Gastroesophageal sphincter (tissue), 4 donors: ENCODE measurements at places on chromosomes 4 and X.

GRCh38 chr4:87857789-87858188, 25.0 kb downstream of the MEPE start:
- ATAC-seq: no peak

DNA sequence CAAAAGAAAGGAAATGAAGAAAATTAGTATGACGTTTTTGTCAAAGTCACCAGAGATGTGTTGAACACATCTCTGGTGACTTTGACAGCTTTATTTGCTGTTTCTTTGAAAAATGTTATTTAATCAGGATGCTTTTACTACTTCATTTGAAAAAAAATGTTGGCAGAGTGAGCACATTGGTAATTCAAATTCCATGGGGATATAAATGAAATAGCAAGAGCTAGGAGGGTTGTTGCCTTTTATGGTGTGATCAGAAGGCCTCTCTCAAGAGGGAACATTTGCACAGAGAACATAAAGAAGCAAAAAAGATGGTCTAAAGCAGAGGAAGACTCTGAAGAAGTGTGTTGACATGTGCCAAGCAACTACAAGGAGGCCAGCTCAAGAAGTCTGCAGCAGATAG, 46.6 kb upstream of the CXCL8 start:
- ATAC-seq: no peak

- peak; percentile 41 for ATAC-seq
These were observed 94.5 kb upstream of the EOLA2 start for GRCh38 chrX:150032742-150033141.

DNA sequence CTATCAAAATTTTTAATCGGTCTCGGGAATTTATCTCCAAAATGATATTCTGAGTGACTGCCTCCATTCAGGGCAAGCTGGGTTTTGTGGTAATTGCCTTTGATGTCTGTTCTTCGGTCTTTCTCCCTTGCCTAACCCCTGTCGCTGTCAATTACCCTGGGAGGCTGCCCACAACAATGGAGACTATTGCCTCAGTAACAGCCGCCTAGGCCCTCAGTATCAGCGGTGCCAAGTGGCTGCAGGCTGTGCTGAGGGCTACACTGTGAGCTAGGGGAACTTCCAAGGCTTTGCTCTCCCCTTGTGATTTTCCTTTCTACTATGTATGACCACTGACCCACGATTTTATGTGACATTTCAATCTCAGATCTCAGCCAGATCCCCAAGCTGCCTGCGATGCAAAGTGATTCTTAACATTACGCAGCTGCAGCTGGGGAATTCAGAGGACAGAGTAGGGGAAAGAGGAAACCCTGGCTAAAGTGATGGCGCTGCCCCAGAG, 36.3 kb upstream of the REST start:
- ATAC-seq: peak; percentile 36

- ATAC-seq: no peak
These were observed 32.2 kb downstream of the TBC1D14 start for GRCh38 chr4:6941796-6942195.

GRCh38 chrX:123185721-123186120, 1.6 kb downstream of the GRIA3 start:
- no peak for ATAC-seq

GRCh38 chrX:34126011-34126410, 6.1 kb downstream of the FAM47A start:
- no peak for ATAC-seq

DNA sequence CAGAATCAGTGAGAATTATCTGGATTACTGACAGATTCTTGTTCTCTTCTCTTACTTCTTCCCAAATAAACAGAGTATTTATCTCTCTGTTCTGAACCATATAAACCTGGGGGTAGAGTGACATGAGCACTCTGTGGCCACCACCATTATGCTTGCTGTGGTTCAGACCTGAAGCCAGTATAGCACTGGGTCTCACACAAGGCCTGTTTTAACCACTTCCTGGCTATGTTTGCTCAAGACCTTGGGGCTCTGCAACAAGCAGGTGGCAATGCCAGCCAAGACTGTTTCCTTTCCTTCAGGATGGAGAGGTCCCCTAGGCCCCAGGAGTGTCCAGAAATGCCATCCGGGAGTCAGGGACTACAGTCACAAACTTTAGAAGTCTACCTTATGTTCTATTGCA, 21.7 kb upstream of the HEPH start:
- no peak for ATAC-seq
